ENCODE measurements at places on chromosomes 7 and 10.

GRCh38 chr7:27961255-27961654, 219.3 kb downstream of the JAZF1 start:
- DNase-seq: no peak

DNA sequence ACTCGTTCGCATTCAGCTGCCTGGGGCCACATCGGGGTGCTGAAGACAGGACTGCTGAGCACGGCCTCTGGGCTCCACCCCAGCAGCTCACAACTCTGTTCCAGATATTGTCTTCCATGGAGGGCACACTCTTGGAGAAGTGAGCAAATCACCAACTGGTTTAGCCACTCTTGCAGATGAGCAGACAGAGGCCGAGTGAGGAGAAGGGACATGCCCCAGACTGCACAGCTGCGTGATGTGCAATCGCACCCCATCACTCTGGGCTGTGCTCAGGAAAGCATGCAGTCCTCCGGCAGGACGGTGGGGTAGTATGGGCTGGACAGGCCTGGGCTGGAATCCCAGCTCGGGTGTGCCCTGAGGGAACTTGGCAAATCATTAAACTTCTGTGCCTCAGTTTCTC, 111.6 kb downstream of the FAM53B start:
- DNase-seq: no peak

DNA sequence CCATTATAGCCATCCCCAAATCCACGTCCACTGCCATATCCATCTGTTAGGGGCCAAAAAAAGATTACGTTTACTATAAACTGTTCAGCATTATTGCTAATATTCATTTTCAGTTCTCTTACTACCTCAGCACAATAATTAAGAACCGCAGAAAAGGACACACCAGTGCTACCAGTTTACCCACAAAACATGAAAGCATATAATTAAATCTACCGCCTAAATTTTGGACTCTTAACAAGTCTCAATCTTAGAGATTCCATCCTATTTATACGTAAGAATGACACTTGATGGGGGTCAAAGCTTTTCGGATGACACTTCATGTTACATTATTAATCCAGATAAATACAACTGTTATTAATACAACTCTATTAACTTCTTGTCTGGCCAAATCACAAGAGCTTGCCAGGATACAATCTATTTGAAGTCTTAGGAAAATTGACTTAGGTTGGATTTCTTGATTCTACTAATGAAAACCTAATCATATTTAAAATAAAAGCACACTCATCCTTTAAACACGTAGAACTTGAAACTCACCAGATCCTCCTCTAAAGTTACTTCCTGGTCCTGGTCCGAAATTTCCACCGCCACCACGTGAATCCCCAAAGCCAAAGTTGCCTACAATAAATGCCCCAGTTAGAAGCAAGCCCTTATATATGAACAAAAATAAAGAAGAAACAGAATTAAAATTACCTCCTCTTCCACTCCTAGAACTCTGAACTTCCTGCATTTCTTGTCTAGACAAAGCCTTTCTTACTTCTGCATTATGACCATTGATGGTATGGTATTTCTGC, 4.5 kb downstream of the HNRNPA2B1 start:
- DNase-seq: no peak

GRCh38 chr10:21989453-21990154, 13.9 kb downstream of the DNAJC1 start:
- peak; percentile 74 for DNase-seq

- no peak for DNase-seq
These were observed 175.0 kb downstream of the RNLS start for GRCh38 chr10:88408096-88408495.

- DNase-seq: no peak
These were observed 9.8 kb upstream of the RALA start for GRCh38 chr7:39613577-39613976.

DNA sequence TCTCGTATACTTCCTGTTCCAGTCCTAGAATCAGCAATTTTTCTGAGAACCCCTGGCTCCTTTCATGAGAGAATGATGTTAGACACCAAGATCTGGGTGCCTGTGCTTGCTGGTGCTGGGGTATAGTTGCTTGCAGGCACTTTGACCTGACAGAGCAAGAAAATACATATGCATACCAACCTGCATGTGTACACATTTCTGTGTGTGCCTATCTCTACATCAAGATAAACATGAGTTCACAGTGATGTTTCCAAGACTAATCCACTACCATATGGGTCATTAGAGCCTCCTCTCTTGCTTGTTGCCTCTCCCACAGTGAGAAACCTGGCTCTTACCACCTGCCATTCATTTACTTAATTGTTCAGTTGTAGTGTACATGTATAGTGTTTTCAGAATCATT, 229.1 kb upstream of the IGFBP3 start:
- DNase-seq: no peak

DNA sequence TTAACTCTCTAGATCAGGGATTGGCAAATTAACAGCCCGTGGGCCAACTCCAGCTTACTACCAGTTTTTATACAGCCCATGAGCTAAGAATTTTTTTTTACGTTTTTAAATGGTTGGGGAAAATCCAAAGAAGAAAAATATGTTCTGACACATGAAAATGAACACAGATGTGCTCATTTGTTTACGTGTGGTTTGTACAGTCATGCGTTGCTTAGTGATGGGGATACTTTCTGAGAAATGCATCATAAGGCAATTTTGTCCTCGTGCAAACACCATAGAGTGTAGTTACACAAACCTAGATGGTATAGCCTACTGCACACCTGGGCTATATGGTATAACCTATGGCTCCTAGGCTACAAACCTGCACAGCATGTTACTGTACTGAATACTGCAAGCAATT, 8.3 kb upstream of the SMKR1 start:
- DNase-seq: peak; percentile 15

All from NCI-H526 (cell line).